ENCODE measurements at places on chromosomes 1 and 21. TPM values are rescaled to one million over a fixed set of nuclear protein-coding genes. Genes with fewer than 3 reads are reported as not detected.

DNA sequence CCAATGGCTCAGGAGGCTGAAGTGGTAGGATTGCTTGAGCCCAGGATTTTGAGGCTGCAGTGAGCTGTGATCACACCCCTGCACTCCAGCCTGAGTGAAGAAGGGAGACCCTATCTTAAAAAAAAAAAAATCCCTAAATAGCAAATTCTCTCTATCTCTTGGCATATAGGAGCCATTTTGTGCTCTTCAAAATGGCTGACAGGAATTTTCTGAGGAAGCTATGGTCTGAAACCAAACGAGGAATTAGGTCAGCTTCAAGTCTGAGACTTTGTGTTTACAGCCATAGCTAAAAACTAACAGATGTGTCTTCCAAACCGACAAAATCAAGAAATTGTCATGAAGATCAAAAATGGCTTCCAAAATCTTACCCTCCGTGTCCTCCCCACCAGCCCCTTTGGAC lies 10.6 kb downstream of the CD247 start:
- no peaks in the 10 kb centered on the region for H3K4me1 ChIP-seq
- no peak for DNase-seq
- H3K27ac ChIP-seq = no peak overlapping the region
- H3K36me3 ChIP-seq = no peaks in the 10 kb centered on the region
- no peaks in the 10 kb centered on the region for H3K27me3 ChIP-seq
- H3K4me3 ChIP-seq = no peak overlapping the region

- DNase-seq = no peak
- no peak overlapping the region for H3K4me3 ChIP-seq
- H3K36me3 ChIP-seq = no peaks in the 10 kb centered on the region
Measured at GRCh38 chr1:43286115-43286514, 734 bp upstream of the C1orf210 start.

DNA sequence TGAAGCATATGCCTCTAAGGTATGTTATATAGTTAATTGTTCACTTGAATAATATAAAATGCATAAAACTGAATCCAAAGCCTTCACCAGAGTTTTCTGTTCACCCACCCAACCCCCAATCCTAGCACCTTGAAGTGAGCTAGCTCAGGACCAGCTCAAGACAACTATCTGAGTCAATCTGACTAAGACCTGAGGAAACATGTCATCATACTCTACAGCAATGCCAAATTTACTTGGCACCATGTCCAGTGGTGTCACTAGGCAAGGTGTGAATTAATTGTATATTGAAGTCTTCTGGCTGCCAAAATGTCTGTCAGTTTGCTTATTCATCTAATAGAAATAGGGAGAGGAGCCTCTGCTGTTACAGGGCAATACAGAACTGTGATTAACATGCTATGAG lies 3.8 kb downstream of the DNASE2B start:
- H3K36me3 ChIP-seq = no peaks in the 10 kb centered on the region
- no peak overlapping the region for H3K27ac ChIP-seq
- no peak overlapping the region for H3K4me3 ChIP-seq
- no peaks in the 10 kb centered on the region for H3K4me1 ChIP-seq

GRCh38 chr1:41432481-41433280 lies 51.8 kb downstream of the EDN2 start:
- peaks cover 47% of the 10 kb centered on the region for H3K4me1 ChIP-seq
- no peaks in the 10 kb centered on the region for H3K27me3 ChIP-seq
- peak; percentile 94 for DNase-seq

- H3K4me3 ChIP-seq = no peak overlapping the region
- no peaks in the 10 kb centered on the region for H3K4me1 ChIP-seq
- H3K27ac ChIP-seq = no peak overlapping the region
- no peaks in the 10 kb centered on the region for H3K27me3 ChIP-seq
- no peak for DNase-seq
Measured at GRCh38 chr1:227490001-227490400, 73.4 kb upstream of the ZNF678 start.

GRCh38 chr1:156260896-156261295 lies 13.0 kb upstream of the PAQR6 start:
- H3K36me3 ChIP-seq = peaks cover 92% of the 10 kb centered on the region
- H3K4me1 ChIP-seq = no peaks in the 10 kb centered on the region
- H3K27ac ChIP-seq = no peak overlapping the region
- H3K27me3 ChIP-seq = no peaks in the 10 kb centered on the region
- H3K4me3 ChIP-seq = no peak overlapping the region

DNA sequence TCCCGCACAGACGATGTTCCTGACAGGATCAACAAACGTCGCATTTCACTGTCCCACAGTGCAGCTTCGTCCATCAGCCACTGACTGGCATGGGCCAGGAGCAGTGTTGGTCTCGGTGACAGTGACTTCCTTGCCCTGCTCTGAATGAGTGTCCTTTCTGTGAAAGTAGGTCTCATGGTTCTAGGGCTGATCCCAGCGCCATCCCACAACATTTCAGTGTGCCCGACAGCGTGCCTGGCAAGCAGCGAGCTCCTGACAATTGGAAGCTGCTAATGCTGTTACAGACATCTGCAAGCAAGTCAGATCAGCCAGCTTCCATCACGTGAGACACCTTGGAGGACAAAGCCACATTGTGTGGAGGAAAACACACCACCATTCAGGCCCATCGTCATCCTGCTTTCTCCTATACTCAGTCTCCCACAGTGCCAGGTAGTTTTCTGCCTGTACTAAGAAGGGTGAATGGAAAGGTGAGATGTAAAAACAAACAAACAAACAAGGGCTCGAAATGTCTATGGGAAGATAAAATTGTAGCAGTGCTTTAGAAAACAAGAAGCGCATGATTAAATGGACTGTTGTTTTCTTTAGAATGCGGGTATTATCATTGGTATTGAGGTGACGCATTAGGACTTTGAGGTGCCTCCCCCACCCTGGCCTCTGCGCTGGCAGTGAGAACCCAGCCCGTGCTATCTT lies 21.9 kb downstream of the ERRFI1 start:
- peak; percentile 58 for DNase-seq
- H3K4me3 ChIP-seq = no peak overlapping the region
- H3K4me1 ChIP-seq = no peaks in the 10 kb centered on the region
- H3K27me3 ChIP-seq = no peaks in the 10 kb centered on the region
- no peaks in the 10 kb centered on the region for H3K36me3 ChIP-seq

DNA sequence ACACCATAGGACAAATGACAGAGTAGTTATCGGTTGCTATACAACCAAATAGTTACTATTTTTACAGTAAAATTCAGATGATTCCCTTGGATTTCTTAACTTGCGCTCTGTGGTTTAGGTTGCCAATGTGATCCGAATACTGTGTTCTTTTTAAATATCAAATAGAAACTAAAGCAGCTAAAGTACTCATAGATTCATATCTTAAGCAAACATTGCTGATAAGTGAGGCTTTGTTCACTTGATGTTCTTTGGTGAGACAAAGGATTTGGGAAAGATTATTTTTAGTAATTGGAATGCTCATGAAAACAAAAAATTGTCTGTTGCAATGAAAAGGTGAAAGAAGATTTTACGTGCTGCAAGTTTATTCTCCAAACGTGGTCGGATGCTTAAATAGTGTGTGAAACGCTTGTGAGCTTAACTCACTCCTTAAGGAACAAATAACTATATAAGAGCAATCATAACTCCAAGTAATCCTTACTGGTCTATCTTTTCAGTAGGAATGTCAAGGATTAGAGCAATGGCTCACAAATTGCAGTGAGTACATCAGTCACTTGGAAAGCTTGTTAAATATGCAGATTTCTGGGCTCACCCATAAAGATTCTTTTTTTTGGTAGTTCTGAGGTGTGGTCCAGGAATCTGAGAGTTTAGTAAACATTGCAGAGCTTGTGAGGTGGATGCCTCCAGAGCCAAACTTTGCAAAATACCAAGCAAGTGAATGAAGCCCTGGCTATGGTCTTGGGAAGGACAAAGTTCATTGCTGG lies 31.8 kb upstream of the PDC start:
- no peaks in the 10 kb centered on the region for H3K36me3 ChIP-seq
- no peaks in the 10 kb centered on the region for H3K27me3 ChIP-seq
- H3K27ac ChIP-seq = no peak overlapping the region
- no peaks in the 10 kb centered on the region for H3K4me1 ChIP-seq
- DNase-seq = no peak
- no peak overlapping the region for H3K4me3 ChIP-seq

DNA sequence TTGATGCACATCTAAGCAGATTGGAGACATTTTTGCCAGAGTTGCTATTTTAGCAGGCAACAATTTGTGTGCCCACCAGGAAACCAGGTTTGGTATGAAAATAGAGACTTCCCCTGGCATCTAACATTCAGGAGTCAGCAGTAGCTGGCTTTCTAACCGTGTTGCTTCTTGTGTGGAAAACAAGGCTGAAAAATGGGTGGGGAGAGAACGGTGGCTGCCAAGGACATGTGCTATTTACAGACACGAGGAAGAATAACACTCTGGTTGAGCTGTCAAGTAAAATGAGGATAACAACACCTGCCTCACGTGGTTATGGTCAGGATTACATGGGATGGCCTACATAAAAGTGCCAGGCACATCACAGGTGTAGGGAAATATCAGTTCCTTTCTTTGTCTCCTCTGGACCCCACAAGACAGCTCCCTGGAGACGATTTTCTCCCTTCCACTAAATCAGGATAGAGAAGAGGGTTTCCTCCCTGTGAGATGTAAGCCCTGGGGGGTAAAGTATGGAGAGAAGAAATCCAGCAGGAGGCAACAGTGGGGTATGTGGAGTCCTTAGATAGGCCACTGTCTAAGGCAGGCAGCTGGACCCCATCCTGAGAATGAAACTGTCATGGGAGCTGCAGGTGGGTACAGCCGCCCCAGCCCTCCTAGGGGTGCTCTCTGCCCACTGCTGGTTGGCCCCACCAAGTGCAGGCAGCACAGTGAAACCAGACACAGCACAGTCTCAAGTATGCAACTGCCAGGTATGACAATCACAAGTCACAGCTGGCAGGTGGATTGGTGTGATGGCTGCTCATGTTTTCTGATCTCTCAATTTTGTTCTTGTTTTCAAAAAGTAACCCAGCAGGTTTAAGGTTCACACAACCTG lies 80.3 kb downstream of the TENT5C start:
- DNase-seq = peak; percentile 47
- H3K27me3 ChIP-seq = no peaks in the 10 kb centered on the region
- no peaks in the 10 kb centered on the region for H3K4me1 ChIP-seq
- H3K36me3 ChIP-seq = no peaks in the 10 kb centered on the region
- H3K4me3 ChIP-seq = no peak overlapping the region

DNA sequence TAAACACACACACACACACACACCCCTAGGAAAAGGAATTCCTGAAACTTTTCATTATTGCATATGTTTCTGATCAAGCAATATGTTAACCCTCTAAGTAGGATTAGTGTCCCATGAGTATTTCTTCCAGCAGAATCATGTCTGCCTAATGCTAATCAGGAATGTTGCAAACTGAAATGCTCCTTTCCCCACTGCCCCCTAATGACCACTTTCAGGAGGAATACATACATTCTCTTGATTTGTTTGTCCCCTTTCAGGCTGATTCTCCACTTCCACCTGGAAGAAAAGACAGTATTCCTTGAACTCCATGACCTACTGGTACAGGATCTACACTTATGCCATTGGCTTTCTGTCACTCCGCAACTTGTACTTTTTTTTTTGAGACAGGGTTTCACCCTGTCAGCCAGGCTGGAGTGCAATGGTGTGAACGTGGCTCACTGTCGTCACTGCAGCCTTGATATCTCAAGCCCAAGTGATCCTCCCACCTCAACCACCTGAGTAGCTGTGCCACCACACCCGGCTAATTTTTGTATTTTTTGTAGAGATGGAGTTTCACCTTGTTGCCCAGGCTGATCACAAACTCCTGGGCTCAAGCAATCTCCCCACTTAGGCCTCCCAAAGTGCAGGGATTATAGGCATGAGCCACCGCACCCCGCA lies 56.7 kb downstream of the LRIG2 start:
- no peak overlapping the region for H3K4me3 ChIP-seq
- H3K36me3 ChIP-seq = peaks cover 18% of the 10 kb centered on the region
- no peaks in the 10 kb centered on the region for H3K27me3 ChIP-seq

- H3K36me3 ChIP-seq = no peaks in the 10 kb centered on the region
- no peak overlapping the region for H3K4me3 ChIP-seq
- no peak for DNase-seq
- no peaks in the 10 kb centered on the region for H3K27me3 ChIP-seq
Measured at GRCh38 chr21:35633501-35633900, 426.8 kb downstream of the SETD4 start.

DNA sequence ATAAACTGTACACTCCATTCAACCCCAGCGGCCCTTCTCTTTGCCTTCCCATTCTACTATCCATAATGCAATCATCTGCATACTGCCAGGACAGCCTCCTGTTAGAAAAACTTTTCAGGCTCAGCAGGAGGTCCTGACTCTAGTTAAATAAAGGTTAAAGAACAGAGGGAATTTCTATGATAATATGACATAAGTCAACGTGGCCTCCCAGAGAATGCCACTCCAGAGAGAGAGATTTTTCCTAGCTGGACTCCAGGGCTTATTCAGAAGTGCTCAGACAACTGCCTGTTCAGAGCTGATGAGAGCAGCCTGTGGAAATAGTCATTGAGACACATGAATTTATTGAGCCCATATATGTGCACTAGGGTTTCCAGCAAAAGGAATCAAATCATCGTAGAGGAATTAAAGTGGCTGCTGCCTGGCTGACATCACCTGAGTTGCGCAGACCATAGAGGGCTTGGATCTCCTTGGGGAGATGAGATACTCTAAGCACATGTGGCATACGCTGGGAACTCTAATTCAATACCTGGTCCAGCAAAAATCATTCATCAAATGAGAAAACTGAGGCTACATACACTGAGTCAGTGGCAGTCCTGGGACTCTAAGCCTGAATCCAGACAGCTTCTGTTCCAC lies 736.2 kb downstream of the PTPRU start:
- H3K27me3 ChIP-seq = no peaks in the 10 kb centered on the region
- H3K4me3 ChIP-seq = no peak overlapping the region
- H3K4me1 ChIP-seq = no peaks in the 10 kb centered on the region
- DNase-seq = no peak

GRCh38 chr1:35932158-35932636 lies 1.3 kb downstream of the AGO3 start:
- no peaks in the 10 kb centered on the region for H3K36me3 ChIP-seq
- no peak overlapping the region for H3K27ac ChIP-seq
- no peak for DNase-seq
- H3K4me3 ChIP-seq = no peak overlapping the region
- no peaks in the 10 kb centered on the region for H3K27me3 ChIP-seq
- H3K4me1 ChIP-seq = peaks cover 27% of the 10 kb centered on the region

GRCh38 chr1:223774134-223774814 lies 61.9 kb downstream of the CAPN2 start:
- H3K27me3 ChIP-seq = no peaks in the 10 kb centered on the region
- H3K4me1 ChIP-seq = peaks cover 36% of the 10 kb centered on the region
- peaks cover 73% of the 10 kb centered on the region for H3K36me3 ChIP-seq

- no peaks in the 10 kb centered on the region for H3K27me3 ChIP-seq
- no peaks in the 10 kb centered on the region for H3K4me1 ChIP-seq
- no peak overlapping the region for H3K27ac ChIP-seq
- DNase-seq = no peak
Measured at GRCh38 chr1:239483391-239483790, 97.0 kb downstream of the CHRM3 start.

Gene LCE1E
- not detected for total RNA-seq

Gene PTCH2
- total RNA-seq = 0.24 TPM

Gene LRRC8B
- 8.2 TPM for total RNA-seq

Gene ETNK2
- total RNA-seq = 5.6 TPM

All from right atrium auricular region (tissue), 2 donors.